Brain microvascular endothelial cell (primary cell): ENCODE measurements at places on chromosomes 16 and 17.

- DNase-seq, result no peak
Observed at GRCh38 chr17:68238871-68239253, 9.0 kb upstream of the AMZ2 start.

GRCh38 chr17:33469421-33469820, 176.3 kb upstream of the ASIC2 start:
- no peak for DNase-seq

GRCh38 chr16:52727849-52728248, 180.9 kb upstream of the TOX3 start:
- DNase-seq, result no peak

GRCh38 chr17:8701221-8701620, 43.4 kb downstream of the CCDC42 start:
- no peak for DNase-seq

GRCh38 chr16:75495076-75495674, at the start of gene CHST6:
Gene CHST6 (minus strand): TSS chr16:75495441. CDS start chr16:75479828, 15,613 bp downstream.
- DNase-seq, result peak; percentile 7

GRCh38 chr17:81096741-81097133, 61.8 kb downstream of the BAIAP2 start:
- DNase-seq, result no peak

DNA sequence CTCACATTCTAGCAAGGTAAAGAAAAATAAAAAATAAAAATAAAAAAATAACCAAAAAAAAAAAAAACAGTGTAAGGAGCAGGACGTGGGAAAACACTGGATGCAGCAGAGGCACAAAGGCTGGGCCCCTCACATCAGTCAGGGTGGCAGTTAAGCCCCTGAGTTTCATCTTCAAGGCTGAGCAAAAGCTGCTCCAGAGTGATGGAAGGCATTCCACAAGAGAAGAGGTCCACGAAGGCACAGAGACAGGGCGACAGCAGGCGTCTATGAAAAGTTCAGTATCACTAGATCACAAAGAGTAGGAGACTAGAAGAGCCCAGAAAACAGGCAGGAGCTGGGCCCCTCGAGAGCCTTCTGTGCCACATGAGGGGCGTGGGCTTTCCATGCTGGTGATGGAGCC, 12.0 kb downstream of the TMEM186 start:
- no peak for DNase-seq

GRCh38 chr17:47806913-47807255, 14.7 kb downstream of the OSBPL7 start:
- no peak for DNase-seq

DNA sequence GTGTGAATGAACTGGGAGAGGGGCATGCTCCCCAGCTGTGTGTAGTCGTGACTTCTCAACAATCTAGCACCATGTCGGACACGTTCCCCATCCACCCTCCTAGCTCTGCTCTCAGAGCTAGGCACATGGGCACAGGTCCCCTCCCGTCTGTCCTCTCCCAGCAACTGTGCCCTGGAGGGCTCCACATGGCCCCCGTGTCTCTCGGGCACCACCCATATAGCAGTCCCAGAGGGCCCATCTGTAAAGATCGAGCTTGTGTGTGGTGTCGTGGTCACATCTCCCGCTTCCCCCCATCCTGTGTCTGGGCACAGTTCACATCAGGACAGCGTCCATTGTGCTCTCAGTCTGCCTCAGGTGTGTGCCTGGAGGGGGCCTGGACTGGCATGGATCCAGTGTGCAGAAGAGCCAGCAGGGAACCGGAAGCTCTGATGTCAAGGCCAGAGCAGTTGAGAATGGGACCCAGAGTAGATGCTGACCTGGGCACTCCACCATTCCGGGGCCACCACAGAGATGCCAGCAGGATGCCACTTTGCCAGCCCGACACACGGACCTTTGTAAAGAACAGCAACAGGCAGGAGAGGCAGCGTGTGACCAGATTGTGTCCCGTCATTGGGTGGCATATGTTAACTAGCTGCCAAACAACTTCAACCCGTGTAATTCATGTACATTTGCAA, 55.7 kb downstream of the MARF1 start:
- DNase-seq, result no peak

- DNase-seq, result no peak
Observed at GRCh38 chr16:50613281-50613963, 65.2 kb downstream of the NKD1 start.

DNA sequence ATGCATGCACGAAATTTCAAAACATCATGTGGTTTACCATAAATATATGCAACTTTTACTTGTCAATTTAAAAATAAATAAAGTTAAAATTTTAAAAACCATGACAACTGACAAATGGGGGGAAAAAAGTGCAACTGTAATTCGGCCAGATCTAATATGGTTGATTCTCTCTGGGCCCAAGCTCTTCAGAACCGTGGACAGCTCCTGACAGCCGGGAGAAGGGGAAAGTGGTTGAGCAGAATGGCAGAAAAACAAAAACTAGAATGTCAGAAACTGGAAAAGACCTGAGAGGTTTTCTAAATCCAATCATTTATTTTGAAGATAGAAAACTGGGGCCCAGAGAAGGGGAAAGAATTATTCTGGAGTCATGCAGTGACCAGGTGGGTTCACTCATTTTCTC, 126.6 kb downstream of the TMEM132E start:
- peak; percentile 2 for DNase-seq

DNA sequence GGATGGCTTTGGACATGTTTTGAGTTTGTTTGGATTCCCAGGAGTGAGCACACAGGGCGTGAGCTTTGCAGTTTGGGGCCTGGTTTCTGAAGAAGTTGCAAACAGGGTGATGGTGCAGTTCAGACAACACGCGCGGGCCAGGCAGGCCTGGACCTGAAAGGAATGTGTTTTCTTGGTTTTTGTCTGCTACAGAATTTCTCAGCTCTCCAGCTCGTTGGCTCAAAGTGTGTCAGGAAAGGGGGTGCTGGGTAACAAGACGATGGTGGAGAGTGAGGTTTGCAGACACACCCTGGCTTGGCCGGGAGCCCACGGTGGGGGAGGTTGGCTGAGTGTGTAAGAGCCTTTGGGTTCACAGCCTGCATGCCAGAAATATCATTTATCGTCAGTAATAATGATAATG, 82.3 kb downstream of the CMIP start:
- peak; percentile 50 for DNase-seq

DNA sequence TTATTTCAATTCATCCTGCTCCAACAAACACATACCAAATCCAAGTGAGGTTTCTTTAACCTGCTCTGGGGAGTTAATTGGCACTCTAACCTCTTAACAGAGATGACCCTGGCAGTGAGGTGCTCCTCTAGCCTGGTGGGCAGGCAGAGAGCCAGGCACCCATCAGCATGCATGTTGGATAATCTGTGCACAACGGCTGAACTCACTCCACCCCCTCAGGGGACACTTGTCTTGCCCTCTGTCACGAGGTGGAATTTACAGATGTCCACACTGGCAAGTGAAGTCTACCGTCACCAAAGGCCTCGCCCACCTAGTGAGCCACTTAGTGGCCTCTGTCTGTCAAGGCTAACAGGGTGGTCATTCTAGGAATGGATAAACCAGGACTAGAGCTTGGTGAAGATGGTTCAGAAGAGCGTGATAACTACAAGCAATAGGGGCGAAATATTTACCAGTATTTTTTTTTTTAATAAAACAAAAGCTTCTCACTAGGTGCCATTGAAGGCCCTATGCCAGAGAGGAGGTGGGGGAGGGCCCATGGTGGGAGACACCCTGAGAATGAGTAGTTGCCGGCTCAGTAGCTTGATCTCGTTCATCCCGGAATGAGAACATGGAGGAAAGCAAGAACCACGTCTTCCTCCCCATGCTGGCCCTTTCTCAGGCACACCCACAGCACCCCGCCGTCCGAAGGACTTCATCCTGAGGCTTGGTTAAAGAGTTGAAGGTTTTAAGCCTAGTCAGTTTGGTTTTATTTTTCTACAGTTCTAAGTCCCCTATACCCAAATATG, 25.2 kb downstream of the PLD6 start:
- no peak for DNase-seq

- DNase-seq, result no peak
Observed at GRCh38 chr16:49049191-49049590, 232.4 kb downstream of the CBLN1 start.

DNA sequence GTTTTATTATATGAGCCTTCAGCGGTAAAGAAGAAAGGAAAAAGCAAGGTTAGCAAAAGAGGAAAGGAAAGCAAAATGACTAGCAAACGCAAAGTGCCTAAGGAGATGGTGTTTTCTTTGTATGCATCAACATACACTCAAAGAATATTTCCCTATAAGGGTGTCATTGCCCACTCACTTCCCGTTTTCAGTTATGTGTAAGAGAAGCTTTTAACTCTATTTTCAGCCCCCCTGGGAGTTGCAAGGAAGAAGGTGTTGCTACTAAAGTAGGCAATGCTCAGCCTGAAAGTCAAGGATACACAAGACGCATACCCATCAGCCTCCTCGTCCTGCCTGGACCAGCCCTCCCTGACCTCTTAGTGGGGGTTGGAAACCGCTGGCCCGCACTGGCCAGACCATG, 267.7 kb upstream of the ZFHX3 start:
- no peak for DNase-seq

GRCh38 chr17:74801896-74802295, 25.8 kb upstream of the NAT9 start:
- no peak for DNase-seq

GRCh38 chr16:15434425-15435215, at the start of gene BMERB1:
Gene BMERB1 (plus strand): TSS chr16:15434588. CDS start chr16:15434654, 66 bp downstream.
- DNase-seq, result peak; percentile 61

- peak; percentile 61 for DNase-seq
Observed at GRCh38 chr16:30984669-30985400, at the start of gene HSD3B7. Gene HSD3B7 (plus strand): TSS chr16:30985207. CDS start chr16:30985659, 452 bp downstream.

- DNase-seq, result peak; percentile 77
Observed at GRCh38 chr16:50152807-50153595, at the start of gene TENT4B. Gene TENT4B (plus strand): TSS chr16:50153306. CDS start chr16:50153622, 316 bp downstream.

- DNase-seq, result no peak
Observed at GRCh38 chr17:47338026-47338425, 14.3 kb downstream of the EFCAB13 start.

- peak; percentile 18 for DNase-seq
Observed at GRCh38 chr16:5056352-5056751, 9.4 kb downstream of the C16orf89 start.

- no peak for DNase-seq
Observed at GRCh38 chr16:56641166-56641565, 2.7 kb downstream of the MT1A start.

GRCh38 chr16:45454-45853, 8.0 kb downstream of the POLR3K start:
- DNase-seq, result no peak

GRCh38 chr16:53583401-53583800, 80.4 kb upstream of the AKTIP start:
- DNase-seq, result no peak

DNA sequence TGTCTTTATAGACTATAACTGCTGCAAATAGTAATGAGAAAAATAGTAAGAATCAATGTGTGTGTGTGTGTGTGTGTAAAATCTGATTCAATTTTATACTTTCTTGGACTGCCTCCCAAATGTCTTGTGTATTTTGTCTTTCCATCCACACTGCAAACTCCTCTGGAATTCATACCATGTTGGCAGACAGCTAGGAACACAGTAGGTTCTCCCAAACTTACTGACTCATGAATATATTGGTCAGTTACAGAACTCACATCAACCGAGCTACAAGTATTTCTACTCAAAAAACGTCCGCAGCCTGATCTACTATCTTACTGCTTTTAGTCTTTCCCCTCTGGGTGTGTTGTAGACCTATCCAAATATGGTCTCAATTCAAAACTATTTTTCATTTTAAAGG, 542.7 kb upstream of the PSMD7 start:
- DNase-seq, result no peak

- DNase-seq, result no peak
Observed at GRCh38 chr16:57069635-57070370, 22.6 kb upstream of the CPNE2 start.

DNA sequence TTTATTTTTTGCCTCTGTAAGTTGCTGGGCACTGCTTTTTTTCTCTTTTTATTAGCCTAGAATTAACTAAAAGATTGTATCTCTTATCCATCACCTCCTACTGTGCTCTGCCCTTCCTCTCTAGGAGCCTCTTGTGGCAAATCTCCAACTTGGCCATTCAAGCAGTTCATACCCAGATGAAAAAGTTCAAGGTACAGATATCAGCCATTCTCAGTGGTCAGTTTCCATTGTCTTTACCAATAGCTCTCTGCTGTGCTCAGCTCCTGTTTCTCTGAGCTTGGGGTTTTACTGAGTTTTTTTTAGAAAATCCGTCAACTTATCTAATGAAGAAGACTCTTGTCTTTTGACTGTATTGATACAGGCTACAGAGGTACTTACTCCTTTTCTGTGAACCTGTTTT, 15.6 kb downstream of the MOSMO start:
- DNase-seq, result no peak

DNA sequence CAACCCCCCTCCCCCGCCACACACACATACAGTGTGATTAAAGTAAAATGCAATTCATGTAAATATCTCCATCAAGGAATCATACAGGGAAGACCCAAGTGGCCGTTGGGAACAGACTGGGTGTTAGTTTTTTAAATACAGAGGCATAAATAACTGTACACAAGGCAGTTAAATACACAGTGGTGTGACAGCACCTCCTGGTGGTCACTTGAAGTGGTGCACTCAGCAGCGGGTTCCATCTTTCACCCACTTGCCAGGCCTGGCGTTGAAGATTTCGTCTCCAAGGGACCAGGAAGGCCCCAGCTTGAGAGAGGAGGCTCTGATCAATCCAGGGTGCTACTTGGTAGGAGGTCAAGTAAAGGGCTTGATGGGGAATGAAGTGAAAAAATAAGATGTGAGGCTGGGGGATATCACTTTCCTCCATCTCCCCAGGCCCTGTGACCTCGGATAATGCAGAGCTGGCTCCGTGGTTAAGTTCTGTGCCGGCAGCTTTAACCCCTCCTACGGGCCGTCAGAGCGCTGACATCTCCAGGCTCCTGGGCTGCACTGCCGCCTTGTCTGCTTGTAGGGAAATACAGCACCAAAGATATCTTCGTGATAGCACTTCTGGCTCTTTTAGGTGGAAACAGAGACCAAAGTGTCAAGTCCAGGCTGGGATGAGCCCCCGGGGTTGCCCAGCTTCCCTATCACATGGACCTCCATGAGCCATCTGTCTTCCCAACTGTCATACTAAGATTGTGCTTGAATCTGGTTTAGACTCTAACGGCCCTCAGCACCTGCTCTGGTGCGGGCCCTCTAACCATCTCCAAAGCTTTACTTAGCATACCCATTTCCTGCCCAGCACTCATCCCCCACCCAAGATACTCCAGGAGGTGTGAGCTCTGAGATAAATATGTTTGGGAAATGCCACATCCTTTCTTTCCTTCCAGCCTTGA, 20.7 kb downstream of the LGALS9 start:
- DNase-seq, result peak; percentile 57

GRCh38 chr17:17232303-17232621, 4.7 kb downstream of the FLCN start:
- no peak for DNase-seq

GRCh38 chr17:43714465-43715149, 44.0 kb downstream of the SOST start:
- no peak for DNase-seq

DNA sequence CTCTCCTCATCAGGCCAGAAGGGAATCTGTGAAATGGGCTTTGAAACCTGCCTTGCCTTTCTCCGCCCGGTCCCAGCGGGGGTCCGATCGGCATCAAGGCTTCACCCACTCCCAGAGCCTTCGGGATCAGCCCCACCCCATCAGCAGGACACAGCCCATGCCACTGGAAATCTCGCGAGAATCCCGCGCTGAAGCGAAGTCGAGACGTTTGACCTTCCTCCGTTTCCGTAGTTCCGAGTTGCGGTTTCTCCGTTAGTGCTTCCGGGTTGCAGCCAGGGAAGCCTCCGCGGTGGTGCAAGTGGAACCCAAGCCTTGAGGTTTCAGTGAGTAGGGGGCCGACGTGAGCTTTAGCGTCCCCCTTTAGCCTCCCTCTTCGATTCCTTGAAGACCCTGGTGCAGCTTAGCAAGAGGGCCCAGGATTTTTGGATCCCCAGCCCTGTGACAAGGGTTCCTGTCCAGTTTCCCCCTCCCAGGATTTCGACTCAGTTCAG, at the start of gene COASY:
COASY (plus strand) TSS at position 252 of the 491 bp plus-strand sequence. CDS start 475 bp downstream, outside the sequence.
- DNase-seq, result peak; percentile 96
